Stimulated activated CD8-positive, alpha-beta memory T cell treated with anti-CD3 and anti-CD28 coated beads, Interleukin-15, amount 100 ng/mL, for 24 hours (primary cell): ENCODE measurements at places on chromosomes 6 and 20.

GRCh38 chr20:57654998-57655808 lies 35.0 kb upstream of the ZBP1 start:
- no peak for DNase-seq

DNA sequence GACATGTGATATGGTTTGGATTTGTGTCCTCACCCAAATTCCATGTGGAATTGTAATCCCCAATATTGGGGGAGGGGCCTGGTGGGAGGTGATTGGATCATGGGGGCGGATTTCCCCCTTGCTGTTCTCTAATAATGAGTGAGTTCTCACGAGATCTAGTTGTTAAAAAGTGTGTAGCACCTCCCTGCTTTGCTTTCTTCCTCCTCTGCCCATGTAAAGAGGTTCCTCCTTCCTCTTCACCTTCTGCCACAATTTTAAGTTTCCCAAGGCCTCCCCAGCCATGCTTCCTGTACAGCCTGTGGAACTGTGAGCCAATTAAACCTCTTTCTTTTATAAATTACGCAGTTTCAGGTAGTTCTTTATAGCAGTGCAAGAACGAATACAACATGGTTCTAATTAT lies 2.1 kb upstream of the ZNF451 start:
- DNase-seq = no peak

- no peak for DNase-seq
Observed at GRCh38 chr20:31845300-31845863, at the start of gene FOXS1. FOXS1 (minus strand) TSS chr20:31845604; CDS start chr20:31845542, 62 bp downstream.

DNA sequence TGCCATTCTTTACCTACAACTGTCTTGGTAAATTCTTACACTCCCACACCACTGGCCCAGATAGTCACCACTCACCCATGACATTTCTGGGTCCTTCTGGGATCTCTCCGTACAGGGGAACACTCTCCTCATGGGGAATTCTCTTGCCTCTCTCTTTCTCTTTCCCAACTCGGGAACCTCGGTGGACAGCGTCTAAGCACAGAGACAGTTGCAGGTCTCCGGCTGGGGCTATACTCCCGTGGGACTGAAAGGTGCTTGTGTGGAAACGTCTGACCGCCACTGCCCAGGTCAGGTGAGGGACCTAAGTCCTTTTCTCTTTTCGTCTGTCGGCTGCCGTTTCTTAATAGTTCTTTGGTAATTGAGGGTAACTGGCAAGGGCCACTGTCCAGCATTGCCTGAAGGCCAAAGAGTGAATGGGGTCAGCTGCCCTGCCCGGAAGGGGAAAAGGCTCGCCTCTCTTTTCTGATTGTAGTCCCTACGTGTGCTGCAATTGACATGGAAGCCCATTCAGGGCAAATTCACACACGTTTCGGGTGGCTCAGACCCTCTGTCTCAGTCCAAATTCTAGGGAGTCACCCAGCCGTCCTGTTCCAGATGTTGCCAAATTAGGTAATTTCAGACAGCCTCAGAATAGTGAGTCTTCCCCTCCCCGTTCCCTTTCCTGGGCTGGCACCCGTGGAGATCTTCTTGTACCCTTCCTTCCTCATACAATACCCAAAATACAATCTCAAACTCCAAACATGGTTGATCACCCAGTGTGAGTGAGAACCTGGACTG lies 31.2 kb upstream of the RIPK1 start:
- DNase-seq = no peak

DNA sequence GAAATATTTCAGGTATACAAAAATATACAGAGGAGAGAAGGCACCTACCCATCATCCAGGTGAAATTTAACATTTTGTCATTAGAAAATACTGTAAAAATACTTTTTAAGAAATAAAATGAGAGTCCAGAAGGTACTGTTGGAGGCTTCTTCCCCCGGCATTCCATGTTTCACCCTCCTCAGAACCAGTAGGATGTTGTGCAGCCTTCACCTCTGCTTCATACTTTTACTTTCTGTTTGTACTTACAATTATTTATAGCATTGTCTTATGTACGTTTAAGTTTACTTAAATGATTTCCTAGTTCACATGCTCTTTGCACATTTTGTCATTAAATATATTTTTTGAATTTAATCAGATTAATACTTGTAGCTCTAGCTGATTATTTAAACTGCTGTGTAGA lies 30.9 kb downstream of the TMEM200A start:
- no peak for DNase-seq

DNA sequence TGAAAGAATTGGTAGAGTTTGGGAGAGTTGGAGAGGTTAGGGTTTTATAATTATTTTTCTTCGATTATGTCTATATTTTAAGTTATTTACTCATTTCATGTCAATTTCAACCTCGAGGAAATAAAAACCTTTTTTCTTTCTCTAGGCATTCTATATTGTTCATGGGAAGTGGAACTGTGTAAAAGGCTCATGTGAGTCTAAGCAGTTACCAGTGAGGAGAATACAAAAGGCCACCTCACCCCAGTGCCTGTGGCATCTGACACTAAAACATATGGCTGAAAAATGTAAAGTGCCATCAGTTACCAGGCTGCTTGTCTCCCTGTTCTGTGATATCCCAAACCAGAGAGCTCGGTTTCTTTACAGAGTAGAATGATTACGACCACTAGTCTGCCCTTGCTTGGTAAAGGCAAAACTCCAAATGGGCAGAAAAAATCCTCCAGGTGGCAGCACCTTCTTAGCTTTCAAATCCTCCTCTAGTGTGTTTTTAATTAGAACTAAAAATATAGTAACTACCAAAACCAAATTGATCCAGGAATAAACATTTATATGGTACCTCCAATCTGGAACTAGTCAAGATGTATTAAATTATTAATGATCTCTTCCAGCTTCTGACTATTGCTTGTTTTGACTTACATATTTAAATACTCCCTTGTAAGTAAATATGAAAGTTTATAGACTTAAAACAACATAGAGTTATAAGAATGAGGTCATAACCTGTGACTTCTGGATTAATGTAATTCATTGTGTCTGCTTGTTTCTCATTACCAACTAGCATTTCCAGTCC lies 122.6 kb upstream of the MCHR2 start:
- no peak for DNase-seq

- no peak for DNase-seq
Observed at GRCh38 chr20:22052025-22052650, 346.7 kb downstream of the PAX1 start.

GRCh38 chr6:148440877-148441453 lies 98.3 kb downstream of the SASH1 start:
- no peak for DNase-seq

DNA sequence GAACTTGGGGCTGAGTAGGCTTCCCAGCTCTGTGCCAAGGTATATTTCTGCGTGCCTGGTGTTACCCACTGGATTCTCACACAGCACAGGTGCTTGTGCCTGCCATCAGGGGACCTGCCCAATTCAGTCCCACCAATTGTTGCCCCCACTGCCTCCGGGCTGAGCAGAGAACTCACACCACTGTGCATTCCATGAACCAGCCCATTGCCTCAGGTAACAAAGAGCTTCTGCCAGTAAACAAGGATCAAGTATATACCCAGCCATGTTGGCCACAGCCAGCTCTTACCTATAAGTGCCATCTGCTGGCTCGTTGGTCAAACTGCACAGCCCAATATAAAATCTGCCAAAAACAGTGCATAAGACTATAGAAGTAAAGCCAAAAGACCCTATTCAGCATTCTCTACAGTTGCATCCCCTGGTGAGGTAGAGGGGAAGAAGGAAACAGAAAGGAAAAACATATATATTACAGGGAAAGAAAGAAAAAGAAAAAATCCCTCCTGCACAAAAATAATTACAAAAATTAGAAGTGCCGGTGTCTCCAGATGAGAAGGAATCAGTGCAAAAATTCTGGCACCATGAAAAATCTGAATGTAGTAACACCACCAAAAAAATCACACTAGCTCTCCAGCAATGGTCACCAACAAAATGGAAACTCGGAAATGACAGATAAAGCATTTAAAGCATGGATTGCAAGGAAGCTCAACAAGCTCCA lies 241.4 kb downstream of the IBTK start:
- no peak for DNase-seq

- DNase-seq = no peak
Observed at GRCh38 chr6:107699254-107699653, 124.9 kb downstream of the SCML4 start.

- no peak for DNase-seq
Observed at GRCh38 chr20:47662483-47663353, 122.6 kb downstream of the SULF2 start.

DNA sequence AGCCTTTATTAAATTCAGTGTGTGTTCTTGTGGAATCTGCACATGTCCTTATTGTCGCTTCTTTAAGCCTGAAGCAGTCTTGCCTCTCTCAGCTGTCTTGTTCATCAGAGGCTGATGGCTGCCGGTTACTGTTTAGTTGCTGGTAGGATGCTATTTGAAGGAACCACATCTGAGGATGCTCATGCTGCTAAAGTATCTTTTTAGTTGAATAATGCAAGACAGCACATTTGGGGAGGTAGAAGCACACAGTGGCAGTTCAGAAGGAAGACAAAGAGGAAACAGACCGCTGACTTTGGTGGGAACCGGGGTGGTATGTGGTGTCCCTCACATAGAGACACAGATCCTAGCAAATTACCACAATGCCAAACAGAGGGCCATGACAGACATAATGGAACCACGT lies 144.2 kb upstream of the HDDC2 start:
- no peak for DNase-seq

DNA sequence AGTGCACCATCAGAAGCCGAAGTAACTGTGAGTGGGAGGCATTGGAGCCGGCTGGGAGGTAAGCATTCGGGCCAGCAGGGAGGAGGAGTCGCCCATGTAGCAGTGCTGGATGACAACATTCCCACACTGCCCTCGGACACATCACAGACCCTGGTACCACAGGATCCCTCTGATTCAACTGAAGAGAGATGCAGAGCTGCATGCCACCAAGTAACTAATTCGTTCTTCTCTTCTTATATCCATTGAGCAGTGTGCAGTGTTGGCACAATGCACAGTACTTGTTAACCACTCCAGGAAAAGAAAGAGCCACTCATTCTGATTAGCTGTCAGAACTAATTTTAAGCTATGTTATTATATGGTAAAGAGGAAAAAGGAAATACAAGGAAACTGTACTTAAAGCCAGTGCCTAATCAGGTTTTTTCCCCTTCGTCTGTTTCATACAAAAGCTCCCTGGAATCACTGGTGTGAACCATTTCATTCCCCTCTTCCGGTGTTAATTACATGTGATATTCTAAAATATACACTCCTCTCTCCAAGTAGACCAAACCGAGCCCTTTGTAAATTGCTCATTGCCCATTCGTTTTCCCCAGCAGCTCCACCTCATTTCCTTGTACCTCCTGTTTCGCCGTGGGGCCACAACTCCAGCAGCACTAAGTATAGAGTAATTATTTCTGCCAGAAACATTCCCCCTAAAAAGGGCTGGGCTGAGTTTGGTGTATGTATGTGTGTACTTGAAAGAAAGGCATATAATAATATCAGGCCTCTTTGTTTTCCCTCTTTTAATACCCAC lies 32.4 kb upstream of the ADTRP start:
- DNase-seq = no peak

GRCh38 chr6:4781426-4781825 lies 5.2 kb downstream of the CDYL start:
- DNase-seq = no peak

- no peak for DNase-seq
Observed at GRCh38 chr6:85911067-85911466, 268.4 kb upstream of the SYNCRIP start.
